ENCODE measurements at places on chromosomes 4 and X.

GRCh38 chr4:173194157-173194556, 25.5 kb downstream of the GALNT7 start:
- no peak for DNase-seq

- DNase-seq, result no peak
Measured at GRCh38 chr4:181958446-181958845, 284.8 kb upstream of the TENM3 start.

DNA sequence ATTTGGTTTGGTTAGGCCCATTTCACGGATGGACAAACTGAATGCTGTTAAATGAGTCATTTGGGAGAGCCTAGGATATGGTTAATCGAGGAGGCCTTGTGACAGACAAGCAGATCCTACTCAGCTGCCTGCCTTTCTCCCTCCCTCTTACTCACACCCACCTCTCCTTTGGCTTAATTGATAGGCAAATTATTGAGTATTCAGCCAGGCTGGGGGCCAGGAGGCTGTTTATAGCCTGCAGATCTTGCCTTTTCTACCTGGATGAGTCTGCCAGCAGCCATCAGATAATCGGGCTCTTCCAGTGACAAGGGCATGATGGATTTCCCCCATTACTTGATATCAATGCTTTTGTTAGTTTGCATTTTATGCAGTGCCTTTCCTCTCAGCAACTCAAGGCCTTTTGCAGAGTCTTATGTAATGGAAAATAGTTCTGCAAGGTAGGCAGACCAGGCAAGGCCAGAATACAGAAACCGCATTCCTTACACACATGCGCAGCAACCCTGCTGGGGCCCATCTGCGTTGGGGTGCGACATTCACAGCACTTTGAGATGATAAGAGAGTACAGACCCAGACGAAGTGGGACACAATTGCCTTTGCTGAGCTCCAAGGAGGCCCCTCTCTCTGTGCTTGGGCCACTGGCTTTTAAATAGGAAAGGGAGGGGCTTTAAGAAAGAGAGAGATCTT, 96.2 kb upstream of the ATP6AP2 start:
- no peak for DNase-seq

- DNase-seq, result no peak
Measured at GRCh38 chr4:83831588-83831987, 295.7 kb downstream of the GPAT3 start.

DNA sequence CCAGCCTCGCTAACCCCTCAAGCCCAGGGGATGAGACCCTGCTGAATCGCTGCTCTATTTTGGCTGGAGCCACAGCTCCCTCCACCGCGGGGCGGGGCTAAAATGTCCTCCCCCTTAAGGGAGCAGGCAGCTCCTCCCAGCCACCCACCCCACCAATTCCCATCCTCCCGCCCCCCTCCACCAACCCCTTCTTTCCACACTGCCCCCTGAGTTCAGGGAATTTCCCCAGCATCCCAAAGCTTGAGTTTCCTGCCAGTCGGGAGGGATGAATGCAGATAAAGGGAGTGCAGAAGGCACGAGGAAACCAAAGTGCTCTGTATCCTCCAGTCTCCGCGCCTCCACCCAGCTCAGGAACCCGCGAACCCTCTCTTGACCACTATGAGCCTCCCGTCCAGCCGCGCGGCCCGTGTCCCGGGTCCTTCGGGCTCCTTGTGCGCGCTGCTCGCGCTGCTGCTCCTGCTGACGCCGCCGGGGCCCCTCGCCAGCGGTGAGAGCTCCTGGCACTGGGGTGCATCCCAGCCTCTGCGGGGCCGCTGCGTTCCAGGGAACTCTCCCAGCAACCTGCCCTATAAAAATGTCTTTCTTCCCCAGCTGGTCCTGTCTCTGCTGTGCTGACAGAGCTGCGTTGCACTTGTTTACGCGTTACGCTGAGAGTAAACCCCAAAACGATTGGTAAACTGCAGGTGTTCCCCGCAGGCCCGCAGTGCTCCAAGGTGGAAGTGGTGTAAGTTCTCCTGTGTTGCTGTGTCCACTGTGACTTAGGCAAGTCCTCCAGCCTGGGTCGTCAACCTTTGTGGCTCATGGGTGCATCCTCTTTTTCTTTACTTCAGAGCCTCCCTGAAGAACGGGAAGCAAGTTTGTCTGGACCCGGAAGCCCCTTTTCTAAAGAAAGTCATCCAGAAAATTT, at the start of gene CXCL6:
CXCL6 (plus strand) TSS at position 306 of the 907 bp plus-strand sequence; CDS start at position 379, 73 bp downstream.
- DNase-seq, result peak; percentile 41

- no peak for DNase-seq
Measured at GRCh38 chrX:9935436-9935835, 31.7 kb upstream of the CLDN34 start.

GRCh38 chr4:1511441-1512041, 105.3 kb upstream of the NKX1-1 start:
- peak; percentile 96 for DNase-seq

DNA sequence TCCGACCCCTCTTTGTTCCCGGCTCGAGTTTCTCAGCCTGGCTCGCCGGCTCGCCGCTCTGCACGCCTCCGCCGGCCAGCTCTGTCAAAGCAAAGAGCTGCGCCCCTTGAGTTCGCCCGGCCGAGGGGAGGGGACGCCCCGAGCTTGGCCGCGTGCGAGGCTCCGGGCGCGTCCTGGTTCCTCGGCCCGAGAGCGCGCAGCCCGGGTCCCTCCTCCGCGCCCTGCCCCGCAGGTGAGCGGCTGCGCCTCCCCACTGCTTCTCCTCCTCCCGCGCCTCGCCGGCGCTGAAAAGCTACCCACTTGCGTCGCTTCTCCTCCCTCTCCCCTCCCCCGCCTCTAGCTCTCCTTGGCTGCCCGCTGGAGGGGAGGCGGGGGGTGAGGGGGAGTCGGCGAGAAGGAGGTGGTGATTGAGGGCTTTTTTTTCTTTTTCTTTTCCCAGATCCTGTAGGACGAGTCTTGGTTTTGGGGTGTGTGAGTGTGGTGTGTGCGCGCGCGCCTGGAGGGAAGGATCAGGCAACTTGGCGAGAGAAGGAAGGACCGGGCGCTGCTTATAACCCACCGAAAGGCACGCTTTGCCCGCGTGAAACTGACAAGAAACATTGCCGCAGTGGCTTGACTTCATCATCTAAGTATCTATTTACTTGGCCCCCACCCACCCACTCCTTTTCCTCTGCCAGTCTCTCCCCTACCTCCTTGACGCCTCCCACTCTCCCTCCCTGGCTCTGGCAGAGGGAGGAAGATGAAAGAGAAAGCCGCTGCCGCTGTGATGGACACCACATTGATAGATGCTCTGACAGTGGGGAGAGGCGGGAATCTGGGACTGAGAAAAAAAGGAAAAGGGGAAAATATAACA, at the start of gene LEF1:
LEF1 (minus strand) TSS at position 262 of the 853 bp plus-strand sequence. CDS start 1,165 bp downstream, outside the sequence.
- no peak for DNase-seq

DNA sequence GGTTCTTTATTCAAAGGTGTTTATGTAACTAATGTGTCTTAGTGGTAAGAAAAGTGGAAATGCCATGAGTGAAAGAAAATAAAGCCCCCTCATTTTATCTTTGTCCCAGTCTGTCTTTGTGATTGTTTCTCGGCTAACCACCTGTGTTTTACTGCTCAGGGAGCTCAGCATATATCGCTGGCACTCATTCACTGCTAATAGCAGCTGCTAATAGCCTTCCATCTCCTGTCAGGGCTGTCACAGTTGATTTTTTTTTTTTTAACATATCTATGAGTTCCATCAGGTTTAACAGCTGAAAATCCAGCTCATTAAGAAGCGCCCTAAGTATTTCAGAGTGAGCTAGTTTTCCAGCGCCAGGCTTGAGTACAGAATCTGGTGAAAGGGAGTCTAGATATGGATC, 205.6 kb downstream of the RBMX2 start:
- no peak for DNase-seq
